A549 treated with RU486 at 1 μM for 4 hours (cell line): ENCODE measurements at places on chromosomes 7 and 10. TPM values are rescaled to one million over a fixed set of nuclear protein-coding genes. Genes with fewer than 3 reads are reported as not detected.

SAP25 gene
- total RNA-seq, result 0.42 to 0.76 TPM (median 0.55 TPM) in 3 of 5 replicates, not detected in the others

OIT3 gene
- total RNA-seq, result 0.06 to 0.08 TPM in 2 of 5 replicates, not detected in the others

TFR2 gene
- total RNA-seq, result 2.0 to 3.3 TPM (median 3.0 TPM) in 5 replicates

PPIF gene
- total RNA-seq, result 151 to 207 TPM (median 167 TPM) in 5 replicates

HOXA9 gene
- total RNA-seq, result 0.49 to 0.76 TPM (median 0.58 TPM) in 5 replicates

SPDYE2 gene
- not detected in 5 replicates for total RNA-seq

CAMK2B gene
- 0.09 to 0.46 TPM (median 0.29 TPM) in 5 replicates for total RNA-seq

ITPRID1 gene
- total RNA-seq, result not detected in 5 replicates

CYP3A5 gene
- total RNA-seq, result 1.1 to 1.6 TPM (median 1.5 TPM) in 5 replicates

TWIST1 gene
- 3.2 to 4.8 TPM (median 3.7 TPM) in 5 replicates for total RNA-seq

CLEC5A gene
- total RNA-seq, result not detected in 5 replicates

MNX1 gene
- total RNA-seq, result 4.0 to 6.6 TPM (median 6.3 TPM) in 5 replicates

SLC29A3 gene
- total RNA-seq, result 15.1 to 19.4 TPM (median 16.3 TPM) in 5 replicates

CALCR gene
- total RNA-seq, result 0.02 TPM in 1 of 5 replicates, not detected in the others

GARIN1A gene
- total RNA-seq, result 0.42 to 1.4 TPM (median 0.71 TPM) in 5 replicates

SAMD9L gene
- 0.58 to 1.2 TPM (median 0.72 TPM) in 5 replicates for total RNA-seq

C10orf67 gene
- 0.03 to 0.24 TPM (median 0.13 TPM) in 4 of 5 replicates, not detected in the other for total RNA-seq

ATOH7 gene
- total RNA-seq, result 0.23 to 0.43 TPM (median 0.23 TPM) in 5 replicates

UNC5B gene
- 0.48 to 0.83 TPM (median 0.76 TPM) in 5 replicates for total RNA-seq

LIPK gene
- not detected in 5 replicates for total RNA-seq

OR13A1 gene
- total RNA-seq, result not detected in 5 replicates

CCDC172 gene
- not detected in 5 replicates for total RNA-seq

SGPL1 gene
- 23.1 to 34.9 TPM (median 27.8 TPM) in 5 replicates for total RNA-seq

HOXA7 gene
- 4.0 to 5.2 TPM (median 5.0 TPM) in 5 replicates for total RNA-seq

SPDYE5 gene
- not detected in 5 replicates for total RNA-seq

CPA4 gene
- total RNA-seq, result 6.5 to 9.6 TPM (median 6.8 TPM) in 5 replicates

MYH16 gene
- 0.51 to 0.77 TPM (median 0.66 TPM) in 5 replicates for total RNA-seq

CHAT gene
- not detected in 5 replicates for total RNA-seq

CFTR gene
- total RNA-seq, result 0.06 to 0.24 TPM in 2 of 5 replicates, not detected in the others

BLNK gene
- total RNA-seq, result not detected in 5 replicates

NKX1-2 gene
- total RNA-seq, result 0.03 to 0.05 TPM in 2 of 5 replicates, not detected in the others

CASP2 gene
- total RNA-seq, result 17.1 to 23.9 TPM (median 20.9 TPM) in 5 replicates

CCL24 gene
- 0.53 TPM in 1 of 5 replicates, not detected in the others for total RNA-seq

MMD2 gene
- total RNA-seq, result not detected in 5 replicates

RGR gene
- not detected in 5 replicates for total RNA-seq

SEMA3A gene
- 5.0 to 7.0 TPM (median 6.4 TPM) in 5 replicates for total RNA-seq

OTUD1 gene
- 2.0 to 4.8 TPM (median 4.1 TPM) in 5 replicates for total RNA-seq
